Mesenchymal stem cell (in vitro differentiated cells and primary cell): ENCODE measurements at places on chromosomes 16 and 17.

DNA sequence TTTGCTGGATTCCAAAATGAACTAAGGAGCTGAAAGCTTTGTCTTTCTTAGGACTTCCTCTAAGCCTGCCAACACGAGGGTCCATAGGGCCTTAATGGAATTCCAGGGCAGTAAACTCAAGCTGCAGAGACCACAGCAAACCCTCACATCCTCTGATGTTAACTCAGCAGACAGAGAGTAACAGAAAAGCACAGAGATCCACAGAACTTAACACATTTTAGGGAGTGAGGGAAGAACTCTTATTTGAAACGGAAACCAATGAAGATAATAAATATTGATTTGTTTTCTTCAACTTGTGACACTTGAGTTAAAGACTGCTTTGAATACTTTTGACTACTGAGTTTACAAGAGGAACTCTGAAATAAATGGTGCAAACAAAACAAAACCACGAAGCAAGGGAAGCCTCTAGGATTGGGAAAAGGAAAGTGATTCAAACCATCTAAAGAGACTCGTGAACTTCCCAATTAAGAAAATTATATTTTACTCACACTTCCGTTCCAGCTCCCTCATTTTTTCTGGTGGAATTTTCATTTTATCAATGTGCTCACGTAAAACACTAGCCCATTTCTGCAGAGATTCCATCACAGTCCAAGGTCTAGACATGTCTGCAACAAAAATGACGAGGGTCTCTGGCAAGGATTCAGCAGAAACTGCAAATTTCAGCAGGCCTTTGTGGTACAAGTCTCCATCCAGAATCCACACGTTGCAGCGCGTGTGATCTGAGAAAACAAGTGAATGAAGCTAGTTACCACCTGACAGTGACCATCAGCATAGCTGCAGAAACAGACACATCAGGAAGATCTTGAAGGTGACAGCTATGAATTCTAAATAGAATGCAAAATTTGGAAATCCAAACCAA is 9.2 kb downstream of the DYNC1LI2 start:
- DNase-seq: peak; percentile 53

GRCh38 chr16:56848955-56849689 is 15.9 kb upstream of the SLC12A3 start:
- peak; percentile 58 for DNase-seq

- peak; percentile 88 for DNase-seq
These were observed 651.8 kb upstream of the GOT2 start for GRCh38 chr16:59385959-59386358.

- DNase-seq: peak; percentile 93
These were observed at the start of gene SNX11 for GRCh38 chr17:48107137-48108055. Gene SNX11 (plus strand): TSS chr17:48107766. CDS start chr17:48112044, 4,278 bp downstream.

- DNase-seq: no peak
These were observed 145.4 kb downstream of the CDH13 start for GRCh38 chr16:82772215-82772614.

- no peak for DNase-seq
These were observed 10.6 kb downstream of the DRC7 start for GRCh38 chr16:57704905-57705852.

- no peak for DNase-seq
These were observed 185.5 kb downstream of the WWOX start for GRCh38 chr16:78284957-78285434.

DNA sequence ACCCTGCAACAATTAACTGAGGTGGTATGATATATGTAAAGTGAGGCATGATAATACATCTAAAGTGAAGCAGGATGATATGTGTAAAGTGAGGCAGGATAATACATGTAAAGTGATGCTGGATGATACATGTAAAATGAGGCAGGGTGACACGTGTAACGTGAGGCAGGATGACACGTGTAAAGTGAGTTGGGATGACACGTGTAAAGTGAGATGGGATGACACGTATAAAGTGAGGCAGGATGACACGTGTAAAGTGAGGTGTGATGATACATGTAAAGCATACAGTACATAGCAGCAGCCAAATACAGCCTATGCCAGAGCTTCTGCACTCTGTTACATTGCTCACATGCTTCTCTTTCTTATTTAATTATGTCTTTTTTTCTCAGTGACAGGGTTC is 184.4 kb upstream of the FOXF1 start:
- DNase-seq: no peak

DNA sequence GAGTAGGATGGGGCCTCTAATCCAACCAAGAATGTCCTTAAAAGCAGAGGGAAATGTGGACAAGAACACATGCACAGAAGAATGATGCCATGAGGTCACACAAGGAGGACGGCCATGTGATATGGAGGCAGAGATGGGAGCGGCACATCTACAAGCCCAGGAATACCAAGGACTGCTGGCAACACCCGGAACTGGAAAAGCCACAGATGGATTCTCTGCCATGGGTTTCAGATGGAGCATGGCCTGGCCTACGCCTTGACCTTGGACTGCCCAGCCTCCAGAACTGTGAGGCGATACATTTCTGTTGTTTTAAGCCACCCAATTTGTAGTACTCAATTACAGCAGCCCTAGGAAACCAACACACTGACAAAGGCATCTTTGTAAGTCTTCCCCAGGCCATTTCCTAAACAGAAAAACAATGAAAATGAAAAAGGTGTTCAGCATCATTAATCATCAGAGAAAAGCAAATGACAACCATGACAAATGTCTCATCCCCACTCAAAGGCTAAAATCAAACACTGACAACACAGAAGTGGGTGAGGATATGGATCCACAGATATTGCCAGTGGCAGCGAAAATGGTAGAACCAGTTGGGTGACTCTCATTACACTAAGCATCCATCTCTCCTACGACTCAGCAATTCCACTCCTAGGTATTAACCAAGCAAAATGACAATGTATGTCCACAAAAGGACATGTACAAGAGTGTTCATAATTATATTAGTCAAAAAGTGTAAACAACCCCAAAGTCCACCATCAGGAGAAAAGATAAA is 76.9 kb upstream of the CNEP1R1 start:
- no peak for DNase-seq

GRCh38 chr16:91484-91883 is 13.5 kb downstream of the MPG start:
- DNase-seq: no peak

DNA sequence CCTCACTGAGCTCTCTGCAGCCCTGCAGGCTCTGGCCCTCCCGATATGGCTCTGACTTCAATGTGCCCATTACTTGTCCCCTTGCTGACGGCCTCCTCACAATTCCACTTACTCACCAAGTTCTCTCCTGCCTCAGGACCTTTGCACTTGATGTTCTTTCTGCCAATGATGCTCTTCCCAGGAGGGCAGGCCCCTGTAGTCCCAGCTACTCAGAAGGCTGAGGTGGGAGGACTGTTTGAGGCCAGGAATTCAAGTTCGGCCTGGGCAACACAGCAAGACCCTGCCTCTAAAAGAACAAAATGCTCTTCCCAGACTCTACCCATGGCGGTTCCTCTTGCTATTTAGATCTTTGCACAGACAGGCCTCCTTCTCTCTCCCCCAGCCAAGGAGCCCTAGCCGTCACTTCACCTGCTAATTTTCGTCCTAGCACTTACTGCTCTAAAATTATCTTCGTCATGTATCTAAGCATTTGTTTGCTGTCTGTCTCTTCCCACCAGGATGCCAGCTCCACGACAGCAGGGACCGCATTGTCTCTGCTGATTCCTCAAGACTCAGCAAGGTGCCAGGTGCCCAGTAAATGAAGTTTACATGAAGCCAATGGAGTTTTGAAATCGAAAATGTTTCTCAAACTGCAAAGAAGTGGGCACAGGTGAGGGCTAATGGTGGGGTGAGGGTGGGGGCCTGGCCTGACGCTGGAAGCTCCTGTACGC is 626 bp upstream of the RAI1 start:
- DNase-seq: no peak

GRCh38 chr17:33387406-33387805 is 94.3 kb upstream of the ASIC2 start:
- DNase-seq: no peak

GRCh38 chr16:10027553-10027952 is 154.7 kb downstream of the GRIN2A start:
- DNase-seq: no peak

GRCh38 chr16:23595246-23595950 is 718 bp downstream of the NDUFAB1 start:
- peak; percentile 29 for DNase-seq

DNA sequence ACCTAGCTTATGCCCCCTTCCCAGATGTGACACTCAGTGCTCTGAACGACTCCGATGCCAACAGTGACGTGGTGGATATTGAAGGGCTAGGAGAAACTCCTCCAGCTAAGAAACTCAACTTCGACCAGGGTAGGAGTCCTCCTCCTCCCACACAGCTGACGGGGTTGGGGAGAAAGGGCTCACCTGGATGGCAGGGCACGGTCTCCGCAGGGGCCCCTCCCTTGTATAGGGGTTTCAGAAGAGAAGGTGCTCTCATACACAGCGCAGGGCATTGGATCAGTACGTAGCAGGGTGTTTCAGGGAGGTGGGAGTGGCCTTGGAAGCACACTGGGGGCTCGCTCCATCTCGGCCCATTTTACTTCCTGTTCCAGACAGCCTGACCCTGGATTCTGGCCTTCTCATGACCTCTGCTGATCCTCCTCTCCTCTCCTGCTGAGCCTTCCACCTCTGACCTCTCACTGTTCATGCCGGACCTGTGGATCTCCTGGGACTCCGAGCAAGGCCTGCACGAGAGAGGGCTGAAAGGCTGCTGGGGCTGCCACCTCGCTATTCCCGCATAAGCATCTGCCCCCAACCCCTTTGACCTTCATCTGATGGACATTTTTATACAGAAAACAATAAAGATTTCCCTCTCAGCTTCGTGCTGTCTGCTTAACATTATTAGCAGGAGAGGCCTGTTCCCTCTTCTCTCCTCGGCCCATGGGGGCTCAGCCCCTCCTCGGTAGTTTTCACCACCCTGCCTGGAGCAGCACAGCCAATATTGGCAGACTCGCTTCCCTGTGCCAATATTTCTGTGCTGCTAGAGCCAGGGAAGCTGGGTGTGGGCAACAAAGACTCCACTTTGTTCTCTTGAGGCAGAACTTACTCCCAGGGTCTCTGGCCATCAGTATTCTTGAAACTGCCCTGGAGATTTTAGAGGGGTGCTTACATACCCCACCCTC is 4.7 kb downstream of the RNASEK start:
- DNase-seq: no peak
